ENCODE measurements at places on chromosomes 2 and 18.

- no peak for DNase-seq
Observed at GRCh38 chr2:178108176-178108575, 4.1 kb upstream of the RBM45 start.

DNA sequence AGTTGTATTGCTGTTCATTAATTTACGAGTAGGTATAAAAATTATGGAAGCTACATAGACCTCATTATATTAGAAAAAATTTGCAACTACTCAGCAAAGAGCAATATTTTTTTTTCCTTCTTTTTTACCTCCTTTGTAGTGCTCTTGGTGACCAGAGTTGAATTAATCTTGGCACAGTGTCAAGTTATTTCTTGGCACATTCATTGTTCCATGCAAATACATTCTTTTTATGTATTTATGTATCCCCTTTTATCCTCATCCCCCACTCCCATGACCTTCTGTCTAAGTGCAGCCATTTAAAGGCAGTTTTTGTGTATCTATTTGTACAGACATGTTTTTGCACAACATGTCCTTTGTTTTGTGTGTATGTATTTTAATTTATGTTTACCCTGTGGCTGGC, 224.5 kb downstream of the CCDC102B start:
- DNase-seq = no peak

GRCh38 chr18:67478249-67478648, 38.3 kb downstream of the DSEL start:
- no peak for DNase-seq

DNA sequence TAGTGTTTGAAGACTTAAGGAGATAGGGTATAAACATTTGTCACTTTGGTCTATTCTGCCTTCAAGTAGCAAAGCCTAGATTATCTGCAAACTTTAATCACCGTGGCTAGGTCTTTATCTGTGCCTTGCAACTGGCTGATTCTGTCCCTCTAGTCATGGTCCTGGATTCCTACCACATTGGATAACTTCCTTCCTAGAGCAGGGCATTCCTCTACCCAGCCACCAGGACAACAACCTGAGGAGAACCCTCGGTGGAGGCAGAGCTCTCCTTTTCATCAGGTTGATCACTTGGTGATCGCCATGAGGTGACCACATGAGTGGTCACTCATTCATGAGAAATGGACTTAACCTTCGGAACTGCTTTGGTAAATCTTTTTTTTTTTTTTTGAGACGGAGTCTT, 25.3 kb upstream of the PTPRM start:
- DNase-seq = no peak

DNA sequence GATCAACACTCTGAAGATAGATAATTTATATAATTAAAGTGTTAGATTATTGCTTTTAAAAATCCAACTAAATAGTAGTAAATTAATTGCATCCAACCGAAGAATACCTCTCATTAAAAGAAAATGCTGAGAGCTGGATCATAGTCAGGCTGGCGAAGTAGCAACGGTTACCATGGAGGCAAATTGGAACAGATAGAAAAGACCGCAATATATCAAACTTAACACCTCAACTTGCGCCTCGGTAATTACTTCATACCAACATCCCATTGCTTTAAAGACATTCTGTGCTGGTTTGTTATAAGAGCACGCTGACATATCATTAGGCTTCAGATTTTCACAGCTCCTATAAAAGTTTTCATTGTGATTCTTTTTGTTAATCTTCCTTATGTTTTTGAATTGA, 183.8 kb upstream of the ZC3H15 start:
- DNase-seq = no peak

DNA sequence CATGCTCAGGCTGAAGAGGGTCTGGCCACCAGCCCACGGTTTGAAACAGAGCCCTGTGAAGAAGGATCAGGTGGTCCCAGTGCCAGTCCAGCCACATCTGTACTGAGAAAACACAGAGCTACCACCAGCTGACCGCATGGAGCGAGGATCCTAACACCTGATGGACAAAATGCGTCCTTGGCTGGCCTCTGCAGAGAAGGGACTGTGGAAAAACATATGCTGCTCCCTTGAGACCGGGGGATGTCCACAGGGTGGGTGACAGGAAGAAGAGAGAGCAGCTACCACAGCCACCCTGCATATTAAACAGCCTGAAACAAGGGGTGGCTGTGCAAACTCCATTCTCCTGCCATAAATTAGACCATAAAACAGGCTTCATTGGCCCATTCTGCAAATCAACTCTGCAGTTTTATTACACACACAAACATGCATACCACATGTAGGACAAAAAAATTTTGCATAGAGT, 137.2 kb downstream of the BCL2 start:
- no peak for DNase-seq

DNA sequence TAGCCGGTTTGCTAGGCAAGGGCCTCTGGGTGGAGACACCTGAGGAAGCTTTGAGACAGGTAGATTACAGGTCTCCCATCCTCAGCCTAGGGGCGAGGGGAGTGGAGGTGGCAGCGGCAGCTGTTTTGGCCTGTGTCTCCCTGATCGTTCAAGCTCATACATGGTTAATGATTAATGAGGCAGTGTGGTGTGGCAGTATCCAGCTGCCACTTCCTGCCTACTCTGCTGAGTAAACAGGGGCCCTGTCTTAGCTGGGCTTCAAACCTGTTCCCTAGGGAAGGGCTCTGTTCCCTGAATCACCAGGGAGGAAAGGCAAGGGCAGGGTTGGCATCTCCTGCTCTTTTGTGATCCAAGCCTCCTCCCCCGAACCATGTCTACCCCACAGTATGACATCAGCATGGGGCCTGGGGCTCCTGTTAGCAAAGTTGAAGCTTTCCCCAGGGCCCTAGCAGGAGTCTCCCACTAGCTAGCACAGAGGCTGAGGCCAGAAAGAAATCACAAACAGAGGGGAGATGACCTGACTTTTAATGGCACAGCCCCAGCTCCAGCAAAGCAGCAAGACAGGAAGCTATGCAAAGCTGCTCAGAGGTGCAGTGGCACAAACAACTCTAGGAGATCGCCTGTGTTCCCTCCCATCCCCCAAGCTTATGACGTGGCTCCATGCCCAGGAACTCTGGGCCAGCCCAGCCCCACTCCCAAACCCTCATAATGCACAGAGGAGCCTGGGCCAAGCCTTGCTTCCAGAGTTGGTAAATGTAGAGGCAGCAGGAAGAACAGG, 3.7 kb upstream of the TUBA4B start:
- DNase-seq = no peak
